ENCODE measurements at places on chromosomes 5 and 9.
A peak's percentile ranks its signal among the peaks of the same experiment; 100 is the strongest.

DNA sequence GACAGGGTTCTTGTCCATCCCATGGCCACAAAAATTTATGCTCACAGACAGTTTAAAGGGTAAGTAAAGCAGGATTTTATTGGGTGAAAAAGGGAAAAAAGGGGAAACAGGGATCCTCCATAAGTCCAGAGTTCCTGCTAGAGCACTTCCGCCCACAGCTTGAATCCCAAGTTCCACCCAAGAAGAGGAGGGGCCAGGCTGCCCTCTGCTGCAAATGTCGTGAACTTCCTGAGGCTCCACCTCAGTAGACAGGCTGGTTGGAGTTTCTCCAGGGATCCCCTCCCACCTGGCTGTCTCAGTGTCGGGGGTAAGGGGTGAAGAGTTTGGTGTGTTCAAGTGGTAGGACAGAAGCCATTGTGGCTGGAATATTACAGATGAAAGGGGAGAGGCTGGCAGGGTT is 275.0 kb upstream of the SGCD start:
- DNase-seq: no peak

DNA sequence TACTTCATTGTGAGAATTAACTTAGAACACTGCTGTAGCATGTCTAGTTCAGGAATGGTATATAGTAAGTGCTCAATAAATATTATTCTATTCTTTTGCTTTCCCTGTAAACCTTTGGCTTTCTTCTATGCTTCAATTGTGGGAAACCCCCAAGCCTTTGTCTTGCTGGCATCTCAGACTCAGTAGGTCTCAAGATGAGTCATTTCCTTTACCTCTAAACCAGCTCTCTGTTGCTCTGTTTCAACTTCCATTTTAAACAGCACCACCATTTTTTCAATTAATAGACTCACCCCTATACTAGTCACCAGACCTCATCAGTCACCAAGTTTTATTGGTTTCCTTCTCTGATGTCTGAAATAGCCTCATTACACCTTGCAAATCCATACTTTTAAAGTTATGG is 43.5 kb downstream of the DMAC1 start:
- DNase-seq: peak; percentile 18

GRCh38 chr5:158857976-158858375 is 241.7 kb downstream of the EBF1 start:
- no peak for DNase-seq

DNA sequence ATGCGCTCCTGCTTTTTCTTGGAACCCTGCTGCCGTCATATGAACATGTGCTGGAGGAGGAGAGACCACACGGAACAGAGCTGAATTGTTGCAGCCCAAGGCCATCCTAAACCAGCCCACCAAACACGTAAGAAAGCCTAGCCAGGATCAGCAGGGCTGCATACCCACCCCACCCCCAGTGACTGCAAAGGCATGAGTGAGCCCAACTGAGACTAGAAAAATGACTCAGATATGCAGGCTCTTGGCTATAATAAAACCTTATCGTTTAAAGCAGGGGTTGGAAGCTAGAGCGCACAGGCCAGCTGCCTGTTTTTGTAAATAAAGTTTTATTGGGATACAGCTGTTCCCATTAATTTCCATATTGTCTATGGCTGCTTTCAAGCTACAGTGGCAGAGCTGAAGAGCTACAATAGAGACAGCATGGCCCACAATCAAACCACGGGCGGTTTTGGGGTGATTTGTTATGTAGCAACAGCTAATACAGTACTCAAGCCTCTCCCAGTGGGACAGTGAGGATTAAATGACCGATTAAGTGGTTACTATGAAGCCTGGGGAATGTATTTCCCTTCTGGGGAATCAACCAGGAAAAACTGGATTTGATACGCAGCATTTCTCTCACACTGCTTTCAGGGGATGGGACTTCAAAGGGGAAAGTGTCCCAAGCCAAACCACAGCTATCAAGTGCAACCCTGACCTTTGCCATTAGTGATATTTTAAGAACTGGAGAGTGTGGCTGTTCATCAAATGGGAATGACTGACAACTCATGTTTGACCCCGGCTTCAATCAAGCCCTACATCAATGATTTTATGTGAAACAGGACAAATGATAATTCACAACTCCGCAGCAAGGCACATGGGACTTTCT is 6.3 kb downstream of the SHB start:
- DNase-seq: no peak

DNA sequence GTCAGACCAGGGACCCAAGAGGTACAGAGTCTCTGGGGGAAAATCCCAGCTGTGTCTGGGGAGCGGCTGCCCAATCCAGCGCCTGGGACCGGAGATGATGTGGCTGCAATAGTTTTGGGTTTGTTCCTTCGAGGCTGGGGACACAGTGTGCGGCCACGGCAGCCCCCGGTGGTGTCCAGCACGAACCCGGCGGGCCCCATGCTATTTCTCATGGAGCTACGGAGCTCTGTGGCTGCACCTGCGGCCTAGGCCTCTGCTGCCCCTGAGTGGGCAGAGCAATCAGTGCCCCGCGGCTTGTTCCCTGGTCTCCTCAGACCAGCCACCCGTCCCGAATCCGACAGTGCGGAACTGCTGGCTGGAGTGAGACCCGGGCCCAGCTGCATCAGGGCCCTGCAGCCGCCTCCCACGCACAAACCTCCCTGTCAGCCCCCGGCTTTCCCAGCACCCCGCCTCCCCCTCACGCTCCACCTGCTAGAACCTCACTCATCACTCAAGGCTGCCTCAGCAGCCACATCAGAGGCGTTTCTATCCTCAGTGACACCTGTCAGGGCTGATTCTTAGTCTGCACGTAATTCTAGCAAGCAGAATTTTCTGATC is 29.0 kb downstream of the SARDH start:
- no peak for DNase-seq

DNA sequence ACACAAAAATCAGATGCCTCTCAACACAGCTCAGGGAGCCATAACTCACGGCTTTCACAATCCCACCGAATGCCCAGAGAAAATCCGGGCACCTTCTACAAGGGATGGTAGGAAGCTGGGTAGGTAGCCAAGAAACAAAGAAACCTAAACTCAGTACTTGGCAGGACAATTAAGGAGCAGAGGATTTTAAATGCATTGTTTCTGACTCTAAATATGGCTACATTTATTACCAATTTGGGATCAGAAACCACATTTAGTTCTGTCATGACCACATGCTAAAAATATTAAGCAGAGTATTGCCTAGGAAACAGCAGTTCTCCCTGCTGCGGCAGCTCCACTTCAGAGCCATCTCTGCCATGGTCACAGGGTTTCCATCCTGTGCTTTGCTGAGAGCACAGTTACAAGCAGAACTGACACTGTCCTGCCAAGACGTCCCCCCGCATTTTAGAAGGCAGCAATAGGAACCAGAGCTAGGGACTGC is 57.5 kb downstream of the SIL1 start:
- DNase-seq: no peak

- peak; percentile 72 for DNase-seq
Observed at GRCh38 chr9:93119953-93120845, 13.9 kb downstream of the NINJ1 start.

GRCh38 chr9:113876151-113876992 is at the start of gene ZNF618:
Gene ZNF618 (plus strand): TSS chr9:113876309. CDS start chr9:113876381, 72 bp downstream.
- DNase-seq: peak; percentile 29

GRCh38 chr9:115597330-115597895 is 479.5 kb upstream of the TNC start:
- DNase-seq: no peak

Measured in natural killer cell (primary cell).